Omental fat pad (tissue), 4 donors: ENCODE measurements at places on chromosomes 7 and 10. TPM values are rescaled to one million over a fixed set of nuclear protein-coding genes. Genes with fewer than 3 reads are reported as not detected.

BMPER gene
- total RNA-seq: 5.4 TPM

DNA sequence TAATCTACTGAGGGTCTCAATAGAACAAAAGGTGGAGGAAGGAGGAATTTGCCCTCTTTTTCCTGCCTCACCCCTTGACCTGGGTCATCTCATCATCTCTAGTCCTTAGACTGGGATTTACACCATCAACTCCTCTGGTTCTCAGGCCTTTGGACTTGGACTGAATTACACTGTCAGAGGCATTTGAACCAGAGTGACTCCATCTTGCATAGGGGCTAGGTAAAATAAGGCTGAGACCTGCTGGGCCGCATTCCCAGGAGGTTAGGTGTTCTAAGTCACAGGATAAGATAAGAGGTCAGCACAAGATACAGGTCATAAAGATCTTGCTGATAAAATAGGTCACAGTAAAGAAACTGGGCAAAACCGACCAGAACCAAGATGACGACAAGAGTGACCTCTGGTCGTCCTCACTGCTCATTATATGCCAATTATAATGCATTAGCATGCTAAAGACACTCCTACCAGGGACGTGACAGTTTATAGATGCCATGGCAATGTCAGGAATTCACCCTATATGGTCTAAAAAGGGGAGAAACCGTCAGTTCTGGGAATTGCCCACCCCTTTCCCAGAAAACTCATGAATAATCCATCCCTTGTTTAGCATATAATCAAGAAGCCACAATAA is 84.0 kb downstream of the C1GALT1 start:
- no peak for DNase-seq

GRCh38 chr10:85922356-85923129 is 444.1 kb downstream of the GRID1 start:
- no peak for DNase-seq

GRCh38 chr10:128421371-128422160 is 295.3 kb upstream of the MKI67 start:
- no peak for DNase-seq

- no peak for DNase-seq
Measured at GRCh38 chr10:91528080-91528479, 104.8 kb downstream of the PPP1R3C start.

DNA sequence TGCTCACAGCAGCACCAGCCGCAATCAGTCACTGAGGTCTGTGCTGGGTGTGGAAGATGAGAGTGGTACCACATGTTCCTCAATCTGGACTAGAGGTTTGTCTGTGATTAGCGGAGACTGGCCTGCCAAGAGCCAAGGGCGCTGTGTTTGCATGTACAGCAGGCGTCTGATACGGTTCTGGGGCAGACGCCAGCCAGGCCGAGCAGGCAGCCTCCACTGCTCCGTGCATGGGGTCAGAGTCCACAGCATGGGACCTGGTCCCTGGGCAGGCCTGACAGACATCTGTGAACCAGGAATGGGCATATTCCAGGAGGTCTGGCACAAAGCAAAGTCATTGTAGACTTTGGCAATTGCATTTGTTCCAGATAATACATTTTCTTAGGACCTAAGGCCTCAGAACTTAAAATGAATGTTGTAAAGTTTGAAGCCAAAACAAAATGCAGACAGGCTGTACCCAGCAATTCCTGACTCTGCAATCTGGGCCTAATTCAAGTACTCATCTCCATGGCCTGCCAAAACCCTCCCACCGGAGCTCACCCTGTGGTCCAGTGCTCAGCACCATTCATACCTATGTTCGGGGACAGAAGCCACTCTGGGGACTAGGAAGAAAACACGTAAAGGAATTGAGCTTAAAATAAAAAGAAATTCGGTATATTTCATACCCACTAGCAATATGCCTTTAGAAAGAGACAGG is 50.0 kb upstream of the FAM20C start:
- DNase-seq: no peak

CALHM2 gene
- 65.8 TPM for total RNA-seq

DNA sequence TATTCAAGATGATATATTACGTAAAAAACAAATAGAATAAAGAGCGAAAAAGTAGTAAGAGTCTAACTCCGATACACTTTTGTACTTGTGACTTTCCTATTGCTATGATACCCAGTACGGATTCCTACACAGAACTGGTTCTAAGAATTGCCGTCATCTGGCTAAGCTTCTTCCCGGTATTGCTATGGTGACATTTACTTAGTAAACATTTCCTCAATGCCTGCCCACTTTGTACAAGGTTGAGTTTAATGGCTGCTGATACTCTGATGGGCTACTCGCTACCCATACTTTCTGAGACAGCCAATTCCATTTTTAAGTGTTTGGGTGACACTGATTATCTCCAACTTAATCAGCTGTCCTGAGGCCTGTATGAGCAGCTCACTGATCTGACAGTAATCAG is 55.6 kb downstream of the OSBPL3 start:
- DNase-seq: no peak

ENO4 gene
- not detected for total RNA-seq

UCN3 gene
- total RNA-seq: not detected

UNCX gene
- total RNA-seq: not detected

DNA sequence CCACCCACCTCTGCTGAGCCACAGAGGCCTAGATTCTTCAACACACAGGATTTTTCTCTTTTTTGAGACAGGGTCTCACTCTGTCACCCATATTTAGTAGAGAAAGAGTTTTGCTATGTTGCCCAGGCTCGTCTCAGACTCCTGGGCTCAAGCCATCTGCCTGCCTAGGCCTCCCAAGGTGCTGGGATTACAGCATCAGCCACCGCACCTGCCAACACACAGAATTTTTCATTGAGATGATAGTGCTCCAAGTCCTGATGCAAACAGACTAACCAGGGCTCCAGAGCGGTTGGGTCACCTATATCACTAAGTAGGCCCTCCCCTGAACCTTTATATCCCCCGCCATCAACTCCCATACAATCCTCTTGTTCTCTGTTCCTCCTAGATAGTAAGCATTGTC is 24.4 kb upstream of the ADRB1 start:
- no peak for DNase-seq

CTAGE8 gene
- 0.48 TPM for total RNA-seq

ZPBP gene
- total RNA-seq: not detected
